Stimulated activated CD4-positive, alpha-beta T cell treated with anti-CD3 and anti-CD28 coated beads, Interleukin-4, amount 100 ng/mL, for 4 hours (primary cell): ENCODE measurements at places on chromosomes 16 and 17.

GRCh38 chr17:5034651-5035050 is 575 bp downstream of the SLC52A1 start:
- DNase-seq = no peak

DNA sequence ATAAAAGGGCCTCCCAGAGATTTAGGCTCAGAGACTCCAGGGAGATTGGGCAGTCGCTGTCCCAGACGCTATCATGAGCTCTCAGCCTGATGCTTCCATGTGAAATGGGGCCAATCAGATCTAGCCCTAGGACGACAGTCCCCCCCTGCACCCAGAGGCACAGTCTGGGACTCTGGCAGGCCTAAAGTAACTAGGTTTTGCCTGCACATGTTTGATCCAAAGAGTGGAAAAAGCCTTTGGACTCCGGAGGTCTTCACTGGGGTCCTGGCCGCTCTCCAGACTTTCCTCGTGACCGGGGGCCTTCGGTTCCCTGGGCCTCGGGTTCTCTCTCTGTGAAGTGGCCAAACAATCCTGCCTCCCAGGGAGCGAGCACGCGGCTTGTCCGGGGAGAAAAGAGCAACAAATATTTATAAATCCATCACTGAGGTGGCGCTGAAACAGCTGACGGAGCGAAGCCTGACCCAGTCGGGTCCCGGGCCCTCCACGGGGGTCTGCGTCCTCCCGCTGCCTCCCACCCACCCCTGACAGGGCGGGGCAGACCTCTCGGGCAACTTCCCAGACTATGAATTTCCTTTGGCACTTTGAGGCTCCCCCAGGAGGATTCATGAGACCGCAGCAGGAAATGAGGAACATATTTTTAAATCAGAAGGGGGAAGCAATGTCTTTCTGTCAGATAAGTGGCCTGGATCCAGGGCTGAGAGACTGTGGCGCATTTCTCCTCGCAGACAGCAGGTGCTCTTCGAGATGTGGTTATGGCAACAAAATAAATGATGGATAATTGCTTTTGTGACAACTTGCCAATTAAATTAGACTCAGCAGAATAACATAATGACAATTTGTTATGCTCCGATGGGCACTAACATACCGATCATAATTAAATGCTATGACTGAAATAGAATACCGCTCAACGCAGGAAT is 38.9 kb downstream of the MRPS23 start:
- no peak for DNase-seq

DNA sequence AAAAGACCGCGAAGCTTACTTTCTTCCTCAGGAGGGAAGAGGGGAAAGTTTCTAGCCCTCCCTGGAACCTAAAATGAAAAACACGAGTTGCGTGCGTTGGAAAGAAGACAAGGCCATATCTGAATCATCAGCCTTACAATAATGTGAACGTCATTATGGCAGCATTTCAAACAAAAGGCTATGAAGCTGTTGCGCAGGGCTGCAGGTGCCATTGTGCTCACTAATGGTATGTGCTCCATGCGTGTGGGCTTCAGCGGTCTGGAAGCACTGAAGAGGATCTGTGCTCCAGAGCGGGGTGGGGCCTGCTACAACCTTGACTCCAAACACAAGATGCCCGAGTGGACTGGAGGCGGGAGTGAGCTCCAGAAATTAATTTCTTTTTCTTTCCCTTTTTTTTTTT is 12.1 kb upstream of the CYB5B start:
- DNase-seq = no peak

DNA sequence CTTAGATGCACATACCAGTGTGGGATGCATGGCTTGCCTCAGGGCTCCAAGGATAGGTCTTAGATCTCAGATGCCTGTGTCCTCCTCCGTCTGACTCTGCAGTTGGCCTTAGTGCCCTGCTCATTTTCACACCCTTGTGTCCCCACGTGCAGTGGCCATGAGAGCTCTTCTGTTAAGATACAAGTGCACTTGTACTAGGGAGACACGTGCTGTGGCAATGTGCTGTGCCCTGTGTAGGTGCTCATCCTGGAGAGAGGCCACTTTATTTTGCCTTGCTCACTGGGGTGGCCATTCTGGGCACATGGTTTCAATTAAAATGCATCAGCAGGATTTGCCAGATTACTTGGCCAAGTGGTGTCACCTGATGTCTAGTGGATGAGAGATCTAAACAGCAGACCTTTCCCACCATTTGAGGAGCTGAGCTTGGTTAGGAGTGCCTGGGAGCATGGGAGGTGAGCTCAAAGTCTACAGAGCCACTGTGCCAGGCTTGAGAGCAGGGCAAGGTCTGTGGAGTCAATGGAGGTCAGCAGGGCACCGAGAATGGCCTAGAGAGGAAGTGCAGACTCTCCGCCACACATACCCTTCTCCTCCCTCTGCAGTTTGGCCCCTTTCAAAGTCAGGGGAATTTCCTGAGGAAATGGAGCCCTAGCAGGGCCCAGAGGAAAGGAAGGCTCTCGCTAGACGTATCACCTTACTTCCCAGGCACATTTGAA is 25.2 kb upstream of the SMPD3 start:
- no peak for DNase-seq

- no peak for DNase-seq
These were observed 14.0 kb downstream of the CA5A start for GRCh38 chr16:87922250-87922871.

DNA sequence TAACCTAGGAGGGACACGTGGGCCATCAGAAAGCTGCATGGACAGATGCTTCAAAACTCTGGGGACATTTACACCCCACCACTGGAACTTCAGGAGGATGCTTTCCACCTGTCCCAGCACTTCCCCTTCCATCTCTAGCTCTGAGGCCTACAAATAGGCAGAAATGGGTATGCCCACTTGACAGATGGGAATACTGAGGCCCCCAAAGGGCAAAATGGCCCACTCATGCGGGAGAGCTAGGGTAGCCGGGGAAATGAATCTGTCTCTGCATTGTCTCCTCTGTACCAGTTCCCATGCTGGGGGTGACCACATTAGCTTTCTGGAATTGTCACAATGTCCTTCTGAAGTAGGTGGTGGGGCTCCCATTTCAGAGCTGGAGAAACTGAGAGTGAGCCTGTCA is 592.1 kb upstream of the CDH5 start:
- DNase-seq = no peak
